ENCODE measurements at places on chromosomes 5 and 9. TPM values are rescaled to one million over a fixed set of nuclear protein-coding genes. Genes with fewer than 3 reads are reported as not detected.

GRCh38 chr5:62473209-62473608, 60.6 kb downstream of the IPO11 start:
- H3K27ac ChIP-seq: no peak overlapping the region
- H3K4me3 ChIP-seq: no peak overlapping the region
- peaks cover 6% of the 10 kb centered on the region for H3K4me1 ChIP-seq

DNA sequence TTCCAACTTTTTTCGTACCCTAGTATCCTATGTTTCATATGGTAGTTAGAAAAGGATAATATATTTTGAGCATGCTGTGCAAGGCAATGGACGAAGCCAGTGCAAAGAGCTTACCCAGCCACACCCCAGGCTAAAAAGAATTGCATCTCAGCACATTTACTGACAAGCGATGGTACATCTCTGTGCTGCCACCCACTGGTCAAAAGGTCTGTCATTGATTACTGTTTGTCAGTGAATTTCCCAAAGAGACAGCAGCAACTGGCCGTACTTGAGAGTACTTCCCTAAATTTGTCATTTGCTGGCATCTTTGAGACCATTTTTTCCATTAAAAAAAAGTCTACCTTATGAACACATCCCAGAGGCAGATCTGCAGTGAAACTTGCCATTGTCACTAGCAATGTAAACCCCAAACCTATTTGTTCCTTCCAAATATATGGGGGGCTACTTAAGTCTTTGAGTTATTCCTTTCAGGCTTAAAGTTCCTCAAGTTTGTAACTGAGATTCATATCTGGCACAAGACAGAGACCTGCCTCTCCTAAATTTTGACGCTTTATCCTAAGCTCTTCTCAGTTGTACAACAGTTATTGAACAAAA, 184.3 kb downstream of the CTNND2 start:
- H3K36me3 ChIP-seq: no peaks in the 10 kb centered on the region
- no peaks in the 10 kb centered on the region for H3K27me3 ChIP-seq
- H3K4me1 ChIP-seq: no peaks in the 10 kb centered on the region
- no peak overlapping the region for H3K4me3 ChIP-seq

GRCh38 chr9:124312290-124313265, 54.8 kb downstream of the NEK6 start:
- no peak for DNase-seq
- H3K4me3 ChIP-seq: no peak overlapping the region
- no peak overlapping the region for H3K27ac ChIP-seq
- H3K27me3 ChIP-seq: no peaks in the 10 kb centered on the region

- no peak for DNase-seq
- H3K27ac ChIP-seq: peak overlapping the region; percentile 86
- peak overlapping the region; percentile 37 for H3K4me3 ChIP-seq
- no peaks in the 10 kb centered on the region for H3K36me3 ChIP-seq
These were observed 6.4 kb upstream of the PLPP1 start for GRCh38 chr5:55541056-55541635.

PCDHGA4 gene
- total RNA-seq: not detected

DNA sequence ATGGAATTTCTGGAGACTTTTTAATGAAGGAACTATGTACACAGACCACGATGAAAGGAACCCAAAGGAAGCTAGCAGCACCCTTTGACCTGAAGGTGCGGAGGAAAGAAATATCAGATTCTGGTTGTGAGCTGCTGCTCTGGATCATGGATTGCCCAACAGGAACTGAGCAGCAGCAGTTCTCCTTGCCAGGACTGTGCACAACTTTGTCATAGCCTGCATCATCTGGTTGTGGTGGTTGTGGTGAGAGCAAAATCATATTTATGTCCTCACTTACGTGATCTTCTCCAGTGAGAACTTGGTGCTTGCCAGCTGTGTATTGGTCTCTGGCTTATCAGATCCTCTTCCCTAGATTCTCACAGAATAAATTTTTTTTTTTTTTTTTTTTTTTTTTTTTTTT, 70.7 kb upstream of the LPAR1 start:
- no peak for DNase-seq
- no peak overlapping the region for H3K4me3 ChIP-seq

DNA sequence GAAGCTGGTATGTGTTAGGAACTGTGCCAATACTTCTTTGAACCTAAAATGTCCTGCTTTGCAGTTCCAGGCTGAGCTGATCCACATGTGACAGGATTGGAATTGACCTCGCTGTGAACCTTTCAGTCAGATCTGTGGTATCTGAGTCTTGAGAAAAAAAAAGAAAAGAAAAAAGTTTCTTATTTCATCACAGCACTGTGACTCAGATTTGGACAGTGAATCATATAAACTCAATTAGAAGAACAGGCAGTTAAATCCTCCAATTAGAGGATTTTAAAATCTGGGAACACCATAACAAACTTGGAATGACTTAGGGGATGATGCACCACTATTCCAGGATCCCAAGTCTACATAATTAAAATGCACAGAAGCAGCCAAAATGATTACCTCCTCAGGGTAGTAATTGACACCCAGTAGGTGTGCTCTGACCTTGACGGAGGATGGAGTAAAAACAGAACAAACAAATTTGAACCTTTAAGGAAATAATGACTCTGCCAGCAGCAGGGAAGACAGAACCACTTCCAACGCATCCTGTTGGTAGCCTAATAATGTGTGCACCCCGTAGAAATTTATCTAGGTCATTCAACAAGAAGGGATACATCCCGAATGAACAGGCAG, 57.8 kb upstream of the RAI14 start:
- H3K27ac ChIP-seq: no peak overlapping the region
- H3K4me3 ChIP-seq: no peak overlapping the region
- H3K36me3 ChIP-seq: no peaks in the 10 kb centered on the region
- peaks cover 3% of the 10 kb centered on the region for H3K27me3 ChIP-seq

KIF27 gene
- 3.8 TPM for total RNA-seq

DNA sequence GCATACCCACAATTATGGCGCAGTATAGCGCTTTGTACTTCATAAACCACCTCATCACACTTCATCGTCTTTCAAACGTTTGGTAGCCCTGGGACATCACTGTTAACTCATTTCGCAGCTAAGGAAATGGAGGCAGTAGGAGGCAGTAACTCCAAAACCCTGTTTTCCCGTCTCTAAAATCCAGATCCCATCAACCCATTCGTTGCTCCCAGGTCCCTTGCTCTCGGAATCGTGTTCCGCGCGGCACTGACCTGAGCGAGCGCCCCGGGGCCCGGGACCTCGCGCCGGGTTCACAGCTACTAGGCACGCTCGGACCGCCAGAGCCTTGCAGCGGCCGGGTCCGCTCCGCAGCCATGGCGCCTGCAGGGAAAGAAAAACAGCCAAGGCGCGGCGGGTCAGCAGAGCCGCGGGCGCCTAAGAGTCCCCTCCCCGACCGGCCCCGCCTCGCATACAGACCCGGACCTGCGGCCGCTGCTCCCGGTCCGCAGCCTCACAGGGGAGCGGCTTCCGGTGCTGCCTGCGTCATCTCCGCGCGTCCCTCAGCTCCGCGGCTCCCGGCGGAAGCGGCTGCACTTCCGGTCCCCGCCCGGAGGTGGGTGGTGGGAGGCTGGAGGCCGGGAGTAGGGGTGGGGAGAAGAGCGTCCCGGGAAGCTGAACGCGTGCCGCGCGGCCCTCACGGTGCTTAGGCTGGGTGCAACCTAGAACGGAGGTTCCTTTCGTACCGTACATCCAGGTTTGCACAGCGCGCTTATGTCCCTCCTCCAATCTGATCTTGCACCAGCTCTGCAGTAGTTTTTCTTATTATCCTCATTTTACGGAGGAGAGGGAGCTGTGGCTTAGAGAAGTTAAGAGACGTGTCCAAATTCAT, at the start of gene FBXW2:
TSS of gene FBXW2 (minus strand) at position 519 of the 868 bp plus-strand sequence. CDS start 5,158 bp downstream, outside the sequence.
- H3K4me3 ChIP-seq: peak within 1 kb of the TSS; percentile 82
- peak; percentile 90 for DNase-seq
- peaks cover 45% of the 10 kb centered on the region for H3K4me1 ChIP-seq
- no peaks in the 10 kb centered on the region for H3K27me3 ChIP-seq

DNA sequence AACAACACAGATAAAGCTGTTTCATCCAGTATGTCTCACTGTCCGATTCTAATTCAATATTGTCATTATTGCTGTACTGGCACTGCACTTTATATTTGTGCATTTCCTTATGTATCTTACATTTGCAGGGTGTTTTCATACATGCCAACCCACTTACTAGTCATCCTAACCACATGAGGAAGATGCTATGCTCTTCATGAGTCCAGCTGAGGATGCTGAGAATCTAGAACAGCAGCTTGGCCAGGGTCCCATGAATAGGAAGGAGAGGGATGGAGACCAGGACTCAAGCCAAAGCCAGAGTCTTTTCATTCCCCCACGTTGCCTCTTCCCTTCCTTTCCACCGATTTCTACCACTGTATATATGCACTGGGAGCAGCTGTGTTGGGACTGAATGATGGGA, 292.8 kb upstream of the KLF4 start:
- H3K4me1 ChIP-seq: no peaks in the 10 kb centered on the region
- H3K36me3 ChIP-seq: no peaks in the 10 kb centered on the region
- no peaks in the 10 kb centered on the region for H3K27me3 ChIP-seq
- no peak overlapping the region for H3K27ac ChIP-seq

DNA sequence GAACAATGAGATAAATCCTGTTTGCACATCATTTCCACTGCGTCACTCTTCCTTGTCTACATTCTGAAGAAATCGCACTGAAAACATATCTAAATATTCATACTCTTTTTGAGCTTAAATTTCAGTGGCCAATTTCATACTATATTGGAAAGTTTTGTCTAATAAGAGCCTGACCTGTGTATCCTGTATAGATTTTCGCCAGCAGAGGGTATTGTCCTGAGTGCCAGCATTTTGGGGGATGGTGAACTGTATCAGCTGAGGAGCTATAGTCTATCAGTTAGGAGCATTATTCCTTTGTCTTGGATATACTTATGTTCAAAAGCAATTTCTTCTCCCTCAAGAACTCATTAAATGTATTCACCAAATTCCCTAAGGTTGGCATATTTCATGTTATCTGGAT, 102.3 kb downstream of the SEMA6A start:
- H3K4me1 ChIP-seq: no peaks in the 10 kb centered on the region
- no peak overlapping the region for H3K27ac ChIP-seq
- H3K27me3 ChIP-seq: no peaks in the 10 kb centered on the region
- DNase-seq: no peak

GRCh38 chr9:86836797-86837196, 110.5 kb downstream of the GAS1 start:
- peaks cover 2% of the 10 kb centered on the region for H3K27me3 ChIP-seq
- H3K4me3 ChIP-seq: no peak overlapping the region
- H3K27ac ChIP-seq: no peak overlapping the region
- no peaks in the 10 kb centered on the region for H3K4me1 ChIP-seq
- no peaks in the 10 kb centered on the region for H3K36me3 ChIP-seq

ZER1 gene
- total RNA-seq: 21.3 TPM

TMEM252 gene
- total RNA-seq: not detected

DNA sequence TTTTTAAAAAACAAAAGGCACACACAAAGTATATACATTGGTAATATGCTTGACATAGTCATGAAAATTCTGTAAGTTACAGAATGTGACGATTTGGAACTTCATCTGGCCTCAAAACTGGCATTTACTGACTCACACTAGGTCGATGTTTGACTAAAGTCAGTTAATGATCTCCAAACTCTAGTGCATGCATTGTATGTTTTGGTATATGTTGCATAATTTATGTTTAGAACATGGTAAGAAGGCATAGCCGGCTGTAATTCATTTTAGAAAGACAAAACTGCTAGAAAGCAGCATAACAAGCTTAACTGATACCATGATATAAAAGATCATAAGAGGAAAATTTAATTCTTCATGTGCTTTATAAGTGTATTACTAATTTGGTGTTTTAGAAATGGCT, 58.6 kb upstream of the RICTOR start:
- no peak overlapping the region for H3K27ac ChIP-seq
- H3K36me3 ChIP-seq: peaks cover 83% of the 10 kb centered on the region
- no peak for DNase-seq
- H3K4me3 ChIP-seq: no peak overlapping the region

GRCh38 chr5:143186623-143187022, 216.9 kb downstream of the NR3C1 start:
- peaks cover 3% of the 10 kb centered on the region for H3K36me3 ChIP-seq
- no peak overlapping the region for H3K4me3 ChIP-seq
- H3K27me3 ChIP-seq: no peaks in the 10 kb centered on the region
- H3K4me1 ChIP-seq: peaks cover 44% of the 10 kb centered on the region

DNA sequence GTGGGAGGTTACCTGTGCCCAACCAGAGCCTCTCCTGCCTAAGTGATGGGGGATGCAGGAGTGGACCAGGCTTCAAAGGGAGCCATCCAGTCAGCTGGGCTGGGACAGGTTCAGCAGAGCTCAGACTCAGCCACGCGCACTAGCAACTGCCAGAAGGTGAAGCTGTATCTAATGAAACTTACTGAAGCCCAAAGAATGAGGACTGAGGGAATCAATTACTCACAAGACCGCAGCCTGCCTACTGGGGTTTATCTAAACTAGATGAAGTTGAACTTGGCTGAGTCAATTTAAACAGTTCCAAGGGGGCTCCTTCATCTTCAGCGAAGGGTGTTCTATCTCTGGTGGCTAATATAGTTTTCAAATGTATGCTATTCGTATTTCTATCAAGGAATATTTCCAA, 11.4 kb downstream of the HAND1 start:
- H3K4me1 ChIP-seq: peaks cover 5% of the 10 kb centered on the region
- no peak overlapping the region for H3K27ac ChIP-seq
- no peaks in the 10 kb centered on the region for H3K36me3 ChIP-seq
- H3K27me3 ChIP-seq: peaks cover 28% of the 10 kb centered on the region

GRCh38 chr5:171712616-171713015, 73.0 kb upstream of the SMIM23 start:
- H3K27me3 ChIP-seq: peaks cover 11% of the 10 kb centered on the region
- no peak overlapping the region for H3K27ac ChIP-seq
- DNase-seq: no peak
- H3K4me1 ChIP-seq: no peaks in the 10 kb centered on the region
- H3K36me3 ChIP-seq: no peaks in the 10 kb centered on the region
- H3K4me3 ChIP-seq: no peak overlapping the region

- DNase-seq: no peak
- no peak overlapping the region for H3K27ac ChIP-seq
- H3K4me3 ChIP-seq: no peak overlapping the region
- no peaks in the 10 kb centered on the region for H3K4me1 ChIP-seq
These were observed 552.0 kb upstream of the CLINT1 start for GRCh38 chr5:158410976-158411375.

N4BP3 gene
- total RNA-seq: 1.3 TPM

ENHO gene
- not detected for total RNA-seq

GPR21 gene
- 1.3 TPM for total RNA-seq

GRCh38 chr9:99850736-99851499, 29.2 kb downstream of the NR4A3 start:
- no peak for DNase-seq
- H3K27me3 ChIP-seq: no peaks in the 10 kb centered on the region
- peak overlapping the region; percentile 83 for H3K27ac ChIP-seq

SLC30A5 gene
- total RNA-seq: 40.2 TPM

DNA sequence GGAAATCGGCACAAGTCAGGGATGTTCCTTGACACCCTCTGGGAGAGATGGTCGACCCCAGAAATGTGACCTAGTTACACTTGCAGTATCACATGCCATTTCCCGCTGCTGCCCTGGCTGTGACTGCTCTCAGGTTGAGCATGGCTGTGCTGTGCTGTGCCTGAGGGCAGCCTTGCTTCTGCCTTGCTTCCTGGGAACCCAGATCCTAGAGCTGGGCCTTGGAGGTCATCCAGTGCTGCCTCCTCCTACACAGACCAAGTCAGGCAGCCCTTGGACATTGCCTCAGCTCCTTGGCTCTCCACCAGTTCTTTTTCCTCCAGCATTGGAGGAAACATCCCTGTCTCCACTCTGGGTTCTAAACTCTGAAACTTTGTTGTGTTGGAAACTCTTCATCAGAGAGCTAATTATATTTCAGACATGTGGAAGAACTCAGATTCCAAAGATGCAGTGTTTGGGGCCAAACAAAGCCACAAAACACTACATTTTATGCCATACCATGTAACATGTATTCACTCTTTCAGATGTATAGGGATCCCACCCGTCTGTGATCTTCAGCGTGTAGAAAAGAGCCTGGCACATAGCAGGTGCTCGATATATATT, 6.1 kb downstream of the MAMDC2 start:
- H3K4me1 ChIP-seq: peaks cover 4% of the 10 kb centered on the region
- peaks cover 37% of the 10 kb centered on the region for H3K27me3 ChIP-seq
- DNase-seq: no peak
- H3K36me3 ChIP-seq: no peaks in the 10 kb centered on the region

Measured in activated CD4-positive, alpha-beta T cell treated with anti-CD3 and anti-CD28 coated beads, Interleukin-2, amount 10 ng/mL, durations not matched to agents 7 days and 5 days (primary cell).